ENCODE measurements at places on chromosomes 2 and 18.
A peak's percentile ranks its signal among the peaks of the same experiment; 100 is the strongest.

- no peak for DNase-seq
- peak overlapping the region; percentile 91 for H3K4me3 ChIP-seq
- H3K27me3 ChIP-seq = no peaks in the 10 kb centered on the region
- H3K27ac ChIP-seq = peak overlapping the region; percentile 97
- peaks cover 3% of the 10 kb centered on the region for H3K36me3 ChIP-seq
Observed at GRCh38 chr2:207531032-207531952, 1.5 kb downstream of the CREB1 start.

DNA sequence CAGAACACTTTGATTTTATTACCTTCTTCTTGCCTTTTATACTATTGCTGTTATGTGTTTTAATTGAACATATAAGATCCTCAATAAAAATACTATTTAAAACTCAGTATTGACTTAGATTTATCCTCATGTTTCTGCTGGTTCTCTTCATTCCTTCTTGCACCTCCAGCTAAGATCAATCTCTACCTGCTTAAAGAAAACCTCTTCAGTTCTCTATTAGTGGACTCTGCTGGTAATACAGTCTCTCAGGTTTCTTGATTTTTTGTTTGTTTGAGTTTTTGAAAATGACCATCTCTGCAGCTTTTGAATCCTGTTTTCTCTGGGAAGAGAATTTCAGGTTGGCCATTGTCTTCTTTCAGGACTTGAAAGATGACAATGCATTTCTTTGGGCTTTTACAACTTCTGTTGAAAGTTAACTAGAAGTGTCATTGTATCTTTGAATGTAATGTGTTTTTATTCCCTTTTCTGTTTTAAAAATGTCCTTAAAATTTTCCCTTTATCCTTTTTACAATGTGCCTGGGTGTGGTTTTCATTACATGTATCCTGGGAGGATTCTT, 29.8 kb upstream of the TMEM131 start:
- no peak for DNase-seq
- no peak overlapping the region for H3K4me3 ChIP-seq
- no peaks in the 10 kb centered on the region for H3K36me3 ChIP-seq
- no peaks in the 10 kb centered on the region for H3K4me1 ChIP-seq
- H3K27ac ChIP-seq = no peak overlapping the region
- H3K27me3 ChIP-seq = peaks cover 33% of the 10 kb centered on the region

DNA sequence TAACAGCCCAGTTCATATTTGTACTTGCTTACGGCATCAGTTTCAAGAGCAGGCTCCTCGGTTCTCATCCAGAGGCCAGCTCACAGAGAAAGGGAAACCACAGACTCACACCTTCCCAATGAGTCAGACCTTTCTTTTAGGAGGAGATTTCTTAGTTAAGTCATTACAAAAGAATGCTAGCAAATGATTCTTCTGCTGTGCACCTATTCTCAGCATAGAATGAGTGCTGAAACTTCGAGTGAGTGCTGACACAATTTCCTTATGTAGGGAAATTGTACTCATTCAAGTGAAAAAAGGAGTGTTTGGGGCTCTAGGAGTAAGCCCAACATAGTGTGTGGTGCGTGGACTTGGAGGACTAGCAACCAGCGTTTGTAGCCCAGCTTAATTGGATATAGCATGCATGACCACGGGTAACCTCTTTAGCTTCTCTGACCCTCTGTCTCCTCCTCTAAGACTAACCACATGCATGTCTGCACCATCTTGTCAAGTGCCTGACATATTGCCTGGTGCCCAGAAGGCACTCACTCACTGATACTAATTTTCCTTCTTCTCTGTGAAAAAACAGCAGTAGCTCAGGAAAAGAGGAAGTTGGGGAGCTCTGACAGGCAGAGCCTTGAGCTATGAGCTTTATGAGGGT, 87.0 kb downstream of the ALPK2 start:
- no peaks in the 10 kb centered on the region for H3K27me3 ChIP-seq
- H3K4me1 ChIP-seq = peaks cover 80% of the 10 kb centered on the region
- H3K4me3 ChIP-seq = no peak overlapping the region
- peak overlapping the region; percentile 95 for H3K27ac ChIP-seq
- H3K36me3 ChIP-seq = peaks cover 16% of the 10 kb centered on the region
- no peak for DNase-seq

- DNase-seq = no peak
- H3K27ac ChIP-seq = no peak overlapping the region
- H3K4me3 ChIP-seq = no peak overlapping the region
- no peaks in the 10 kb centered on the region for H3K27me3 ChIP-seq
- peaks cover 33% of the 10 kb centered on the region for H3K36me3 ChIP-seq
- no peaks in the 10 kb centered on the region for H3K4me1 ChIP-seq
Observed at GRCh38 chr2:27441226-27441926, 805 bp upstream of the KRTCAP3 start.

- no peaks in the 10 kb centered on the region for H3K36me3 ChIP-seq
- H3K4me3 ChIP-seq = no peak overlapping the region
- H3K27ac ChIP-seq = no peak overlapping the region
Observed at GRCh38 chr2:162330881-162331280, 12.4 kb upstream of the IFIH1 start.

DNA sequence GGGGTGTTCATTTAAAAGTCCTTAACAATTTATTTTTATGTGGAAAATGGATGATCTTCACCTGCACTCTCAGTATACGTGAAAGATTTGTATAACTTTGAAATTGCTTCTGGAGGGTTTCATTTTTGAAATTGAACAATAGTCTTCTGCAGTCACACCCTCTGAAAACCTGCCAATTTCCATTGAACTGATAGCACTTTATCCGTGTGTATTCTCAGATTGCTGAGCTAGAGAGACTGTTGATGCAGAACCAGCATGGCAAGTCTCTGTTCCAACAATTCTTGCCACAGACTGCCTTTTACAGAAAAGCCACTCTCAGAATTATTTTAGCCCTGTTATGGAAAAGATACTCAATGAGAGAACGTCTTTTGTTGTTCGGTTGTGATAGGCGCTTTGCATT, 6.6 kb upstream of the GULP1 start:
- no peak overlapping the region for H3K27ac ChIP-seq
- no peak overlapping the region for H3K4me3 ChIP-seq
- no peak for DNase-seq
- peaks cover 7% of the 10 kb centered on the region for H3K36me3 ChIP-seq
- H3K27me3 ChIP-seq = no peaks in the 10 kb centered on the region

DNA sequence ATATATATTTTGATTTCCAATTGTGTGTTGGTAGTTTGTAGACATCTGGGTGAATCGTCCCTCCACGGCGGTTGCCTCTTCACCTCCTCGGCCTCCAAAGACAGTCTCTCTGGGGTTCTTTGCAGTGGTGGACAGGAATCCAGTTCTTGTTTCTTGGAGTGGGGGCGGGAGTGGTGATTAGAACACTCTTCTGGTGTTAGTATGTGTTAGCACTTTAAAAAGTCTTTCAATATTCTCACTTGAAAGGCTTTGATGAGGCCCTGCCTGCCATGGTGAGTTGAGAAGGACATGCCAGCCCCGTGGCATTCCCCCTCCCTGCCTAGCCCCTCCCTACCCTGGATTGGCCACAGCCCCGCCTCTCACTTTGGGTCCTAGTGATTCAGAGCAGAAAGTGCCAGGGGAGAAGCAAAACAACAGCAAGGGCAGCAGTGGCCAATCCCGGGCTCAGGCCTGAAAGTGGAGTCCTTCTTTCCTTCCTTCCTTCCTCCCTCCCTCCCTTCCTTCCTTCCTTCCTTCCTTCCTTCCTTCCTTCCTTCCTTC, 316.8 kb upstream of the HS6ST1 start:
- no peak overlapping the region for H3K4me3 ChIP-seq
- no peak overlapping the region for H3K27ac ChIP-seq
- H3K4me1 ChIP-seq = peaks cover 48% of the 10 kb centered on the region
- peak; percentile 46 for DNase-seq
- no peaks in the 10 kb centered on the region for H3K36me3 ChIP-seq

- H3K4me1 ChIP-seq = peaks cover 19% of the 10 kb centered on the region
- H3K4me3 ChIP-seq = no peak overlapping the region
- no peaks in the 10 kb centered on the region for H3K27me3 ChIP-seq
- H3K36me3 ChIP-seq = no peaks in the 10 kb centered on the region
Observed at GRCh38 chr2:164145093-164145987, 409.5 kb upstream of the FIGN start.

DNA sequence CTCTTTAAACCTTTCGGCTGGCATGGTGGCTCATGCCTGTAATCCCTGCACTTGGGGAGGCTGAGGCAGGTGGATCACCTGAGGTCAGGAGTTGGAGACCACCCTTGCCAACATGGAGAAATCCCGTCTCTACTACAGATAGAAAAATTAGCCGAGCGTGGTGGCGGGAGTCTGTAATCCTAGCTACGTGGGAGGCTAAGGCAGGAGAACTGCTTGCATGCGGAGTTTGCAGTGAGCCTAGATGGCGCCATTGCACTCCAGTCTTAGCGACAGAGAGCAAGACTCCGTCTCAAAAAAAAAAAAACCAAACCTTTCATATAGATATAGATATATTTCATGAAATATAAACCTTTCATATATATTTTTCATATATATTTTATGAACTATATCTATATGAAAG, 864.7 kb downstream of the TRIB2 start:
- DNase-seq = no peak
- no peaks in the 10 kb centered on the region for H3K36me3 ChIP-seq
- H3K27me3 ChIP-seq = peaks cover 2% of the 10 kb centered on the region
- H3K27ac ChIP-seq = no peak overlapping the region

- no peaks in the 10 kb centered on the region for H3K36me3 ChIP-seq
- H3K27me3 ChIP-seq = peaks cover 63% of the 10 kb centered on the region
Observed at GRCh38 chr2:29238497-29238896, 123.3 kb downstream of the CLIP4 start.

All from chondrocyte (in vitro differentiated cells).